A673 (cell line): ENCODE measurements at places on chromosomes 7 and 10.

DNA sequence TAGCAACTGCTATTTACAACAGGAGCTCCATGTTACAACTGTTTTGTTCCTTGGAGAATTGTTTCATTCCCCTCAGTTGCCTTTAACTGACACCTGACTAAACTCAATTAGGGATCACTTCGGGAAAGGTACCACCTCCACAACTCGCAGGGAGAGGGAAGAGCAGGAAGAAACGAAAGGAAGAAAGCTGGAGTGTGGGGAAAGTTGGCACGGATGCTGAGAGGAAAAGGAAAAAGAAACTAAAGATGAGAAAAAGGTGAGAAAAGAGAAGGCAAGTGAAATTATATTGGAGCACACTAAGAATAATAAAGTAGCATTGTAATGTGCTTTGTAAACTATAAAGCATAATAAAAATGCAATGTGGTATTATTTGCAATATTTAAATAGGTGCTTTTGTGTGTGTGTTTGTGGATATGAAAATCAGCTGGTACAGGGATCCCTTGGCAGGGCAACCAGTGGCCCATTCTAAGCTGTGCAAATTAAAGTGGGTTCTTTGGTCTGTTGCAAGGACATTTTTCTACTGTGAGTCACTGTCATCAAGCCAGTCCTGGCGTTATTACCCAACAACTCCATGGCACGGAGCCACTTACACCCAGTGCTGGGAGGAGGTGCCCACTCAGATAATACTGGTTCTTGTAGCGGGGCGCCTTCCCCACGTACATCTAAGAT is 45.9 kb downstream of the HIPK2 start:
- no peak overlapping the region for H3K4me3 ChIP-seq
- no peak overlapping the region for H3K27ac ChIP-seq
- no peaks in the 10 kb centered on the region for H3K27me3 ChIP-seq
- H3K4me1 ChIP-seq = peaks cover 15% of the 10 kb centered on the region
- H3K36me3 ChIP-seq = no peaks in the 10 kb centered on the region

GRCh38 chr7:36155811-36156361 is 2.8 kb downstream of the EEPD1 start:
- no peak for DNase-seq
- H3K27ac ChIP-seq = no peak overlapping the region
- no peak overlapping the region for H3K4me3 ChIP-seq
- H3K36me3 ChIP-seq = no peaks in the 10 kb centered on the region
- no peaks in the 10 kb centered on the region for H3K27me3 ChIP-seq

GRCh38 chr10:102675666-102676533 is 31.6 kb downstream of the TRIM8 start:
- peaks cover 10% of the 10 kb centered on the region for H3K4me1 ChIP-seq
- no peak for DNase-seq
- no peaks in the 10 kb centered on the region for H3K27me3 ChIP-seq
- H3K27ac ChIP-seq = no peak overlapping the region
- no peaks in the 10 kb centered on the region for H3K36me3 ChIP-seq
- H3K4me3 ChIP-seq = no peak overlapping the region

GRCh38 chr7:55134786-55135185 is 116.0 kb downstream of the EGFR start:
- no peak for DNase-seq
- H3K4me3 ChIP-seq = no peak overlapping the region
- peaks cover 6% of the 10 kb centered on the region for H3K4me1 ChIP-seq
- no peaks in the 10 kb centered on the region for H3K36me3 ChIP-seq
- no peak overlapping the region for H3K27ac ChIP-seq

DNA sequence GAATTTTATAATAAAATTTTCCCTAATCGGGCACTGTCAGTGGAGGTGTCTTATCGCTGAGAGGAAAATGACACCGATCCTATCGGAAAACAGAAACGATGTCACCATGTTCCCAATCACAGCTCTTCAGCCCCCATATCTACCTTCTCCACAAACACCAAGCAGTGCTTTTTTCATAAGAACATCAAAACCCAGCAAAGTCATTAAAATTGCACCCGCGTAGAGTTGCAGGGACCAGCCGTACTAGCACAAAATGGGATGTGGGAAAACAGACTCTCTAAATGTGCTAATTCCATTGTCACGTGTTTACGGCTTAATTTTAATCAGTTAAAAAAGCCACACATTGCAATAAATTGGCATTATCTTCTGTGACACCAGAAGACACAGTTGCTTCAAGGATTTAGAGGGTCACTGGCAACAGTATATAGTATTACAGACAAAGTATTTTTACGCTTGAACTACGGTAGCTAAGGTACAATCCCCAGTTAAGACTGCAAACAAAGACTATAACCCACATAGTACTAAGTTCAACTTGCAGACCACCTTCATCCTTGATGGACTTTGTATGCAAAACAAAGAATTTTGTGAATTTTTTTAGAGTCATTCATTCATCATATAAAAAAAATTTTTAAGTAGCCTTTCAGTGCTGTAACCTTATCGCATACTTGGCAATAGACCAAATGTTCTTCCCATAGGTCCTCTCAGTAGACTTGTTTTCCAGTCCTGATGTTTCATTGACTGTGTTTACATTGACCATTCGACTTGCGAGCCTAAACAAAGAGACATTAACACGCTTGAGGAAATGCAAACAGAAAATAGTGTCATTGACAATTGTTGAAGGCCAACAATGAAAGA is 116.0 kb downstream of the VTI1A start:
- no peak overlapping the region for H3K27ac ChIP-seq
- no peaks in the 10 kb centered on the region for H3K36me3 ChIP-seq
- H3K4me1 ChIP-seq = no peaks in the 10 kb centered on the region

DNA sequence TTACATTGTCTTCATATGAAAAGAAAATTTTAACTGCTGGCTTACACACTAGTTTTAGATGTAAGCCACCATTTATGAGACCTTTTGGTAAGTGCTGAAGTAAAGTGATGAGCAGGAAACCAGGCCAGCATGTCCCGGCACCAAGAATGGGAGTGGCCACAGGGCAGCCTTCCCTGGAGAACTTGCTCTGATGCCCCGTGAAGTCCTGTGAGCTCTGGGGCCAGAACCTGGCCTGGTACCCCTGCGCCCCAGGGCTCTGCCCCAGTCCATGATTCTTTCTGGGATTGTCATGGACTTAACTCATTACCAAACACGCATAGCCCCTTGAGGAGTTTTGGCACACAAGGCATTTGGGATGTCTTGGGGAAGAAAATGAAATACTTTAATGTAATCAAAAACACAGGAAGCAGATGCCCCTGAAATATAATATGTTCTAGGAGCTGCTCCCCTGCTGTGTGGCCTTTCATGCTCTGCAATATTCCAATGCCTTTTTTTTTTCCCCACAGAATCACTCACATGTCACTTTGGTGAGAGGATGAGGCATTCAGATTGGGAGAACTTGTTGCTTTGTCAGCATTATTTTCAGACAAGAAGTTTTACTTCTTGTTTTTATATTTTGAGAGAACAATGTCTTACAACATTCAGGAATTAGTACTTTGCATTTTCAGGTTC is 53.1 kb upstream of the CXCL12 start:
- no peaks in the 10 kb centered on the region for H3K27me3 ChIP-seq
- no peaks in the 10 kb centered on the region for H3K36me3 ChIP-seq
- H3K4me1 ChIP-seq = no peaks in the 10 kb centered on the region
- no peak overlapping the region for H3K27ac ChIP-seq

GRCh38 chr10:94014304-94014703 is 20.6 kb downstream of the PLCE1 start:
- no peak overlapping the region for H3K4me3 ChIP-seq
- no peaks in the 10 kb centered on the region for H3K36me3 ChIP-seq
- DNase-seq = no peak
- no peaks in the 10 kb centered on the region for H3K27me3 ChIP-seq

GRCh38 chr10:8034466-8035005 is 20.0 kb upstream of the GATA3 start:
- H3K4me3 ChIP-seq = peak overlapping the region; percentile 24
- H3K36me3 ChIP-seq = no peaks in the 10 kb centered on the region
- H3K27ac ChIP-seq = no peak overlapping the region
- peaks cover 66% of the 10 kb centered on the region for H3K27me3 ChIP-seq
- DNase-seq = no peak

DNA sequence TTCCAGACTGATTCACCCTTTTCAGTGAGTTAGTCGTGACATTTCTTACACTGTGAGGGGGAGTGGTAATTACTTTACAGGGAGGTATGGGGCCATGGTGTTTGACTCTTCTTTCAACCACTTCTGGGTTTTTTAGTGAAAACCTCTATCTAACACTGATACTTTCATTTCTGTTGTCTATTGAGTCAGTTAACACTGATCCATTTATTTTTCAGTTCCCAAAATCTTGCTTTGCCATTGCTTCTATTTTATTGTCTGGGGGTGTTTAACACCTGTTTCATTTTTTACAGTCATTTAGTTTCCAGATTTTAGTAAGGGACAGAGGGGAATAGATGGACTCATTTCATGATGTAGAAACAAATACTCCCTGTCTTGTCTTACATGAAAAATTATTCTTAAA is 61.5 kb downstream of the HELLS start:
- no peak for DNase-seq
- H3K4me1 ChIP-seq = no peaks in the 10 kb centered on the region
- no peak overlapping the region for H3K4me3 ChIP-seq
- peaks cover 54% of the 10 kb centered on the region for H3K36me3 ChIP-seq

- no peaks in the 10 kb centered on the region for H3K36me3 ChIP-seq
- H3K27ac ChIP-seq = no peak overlapping the region
- H3K4me3 ChIP-seq = no peak overlapping the region
- no peaks in the 10 kb centered on the region for H3K4me1 ChIP-seq
- peaks cover 3% of the 10 kb centered on the region for H3K27me3 ChIP-seq
- DNase-seq = no peak
These were observed 229.1 kb upstream of the AKR1E2 start for GRCh38 chr10:4596951-4597350.

- H3K36me3 ChIP-seq = no peaks in the 10 kb centered on the region
- no peak overlapping the region for H3K27ac ChIP-seq
- H3K27me3 ChIP-seq = peaks cover 3% of the 10 kb centered on the region
- no peaks in the 10 kb centered on the region for H3K4me1 ChIP-seq
- no peak for DNase-seq
These were observed 205.8 kb downstream of the FRMD4A start for GRCh38 chr10:14124941-14125340.

DNA sequence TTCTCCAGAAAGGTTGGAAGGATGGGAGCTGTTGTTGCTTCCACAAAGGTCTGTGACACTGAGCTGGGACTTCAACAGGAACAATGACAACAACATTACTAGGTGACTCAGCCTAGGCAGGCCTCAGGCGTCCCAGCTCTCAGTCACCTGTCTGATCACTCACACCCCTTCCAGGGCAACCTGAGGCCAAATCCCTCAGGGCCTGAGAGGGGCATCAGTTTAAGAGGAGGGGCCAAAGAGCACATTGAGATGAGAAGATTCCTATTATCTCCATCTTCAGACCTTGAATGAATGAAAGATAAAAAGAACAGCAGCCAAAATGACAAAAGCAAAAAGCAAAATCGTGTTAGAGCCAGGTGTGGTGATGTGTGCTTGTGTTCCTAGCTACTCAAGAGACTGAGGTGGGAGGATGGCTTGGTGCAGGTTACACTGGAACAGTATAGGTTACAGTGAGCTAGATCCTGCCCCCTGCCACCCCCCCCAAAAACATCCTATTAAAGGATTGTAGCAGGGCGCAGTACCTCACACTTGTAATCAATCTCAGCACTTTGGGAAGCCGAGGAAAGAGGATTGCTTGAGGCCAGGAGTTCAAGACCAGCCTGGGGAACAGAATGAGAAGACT is at the start of gene ATG9B:
Gene ATG9B (minus strand): TSS at position 60 of the 622 bp plus-strand sequence. CDS start 71 bp downstream, outside the sequence.
- H3K27ac ChIP-seq = no peak within 1 kb of the TSS
- no peak within 1 kb of the TSS for H3K4me3 ChIP-seq
- no peaks in the 10 kb centered on the region for H3K4me1 ChIP-seq
- H3K36me3 ChIP-seq = no peaks in the 10 kb centered on the region
- peaks cover 3% of the 10 kb centered on the region for H3K27me3 ChIP-seq

GRCh38 chr10:58180666-58181065 is 87.0 kb downstream of the IPMK start:
- no peak overlapping the region for H3K4me3 ChIP-seq
- H3K27ac ChIP-seq = no peak overlapping the region
- H3K4me1 ChIP-seq = no peaks in the 10 kb centered on the region
- no peaks in the 10 kb centered on the region for H3K27me3 ChIP-seq
- no peaks in the 10 kb centered on the region for H3K36me3 ChIP-seq

DNA sequence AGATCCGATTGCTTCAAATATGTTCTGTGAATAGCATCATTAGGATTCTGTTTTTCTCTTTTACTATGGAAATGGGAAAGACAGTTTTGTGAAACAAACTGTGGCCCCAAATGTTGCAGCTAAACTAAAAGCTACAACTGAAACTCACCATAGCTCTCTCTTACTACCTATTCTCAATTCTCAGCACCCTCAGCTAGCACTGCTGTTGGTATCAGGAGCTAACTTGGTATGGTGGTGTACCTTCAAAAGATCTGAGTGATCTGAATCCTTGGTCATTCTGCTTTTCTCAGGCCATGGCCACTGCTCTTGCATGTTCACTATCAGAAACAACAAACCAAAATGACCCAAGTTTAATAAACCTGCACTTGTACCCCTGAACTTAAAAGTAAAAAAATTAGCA is 1208.0 kb downstream of the SORCS1 start:
- no peak overlapping the region for H3K4me3 ChIP-seq
- H3K27ac ChIP-seq = no peak overlapping the region
- no peaks in the 10 kb centered on the region for H3K36me3 ChIP-seq

GRCh38 chr10:119367841-119368549 is 160.6 kb downstream of the GRK5 start:
- H3K36me3 ChIP-seq = no peaks in the 10 kb centered on the region
- no peak for DNase-seq
- H3K27me3 ChIP-seq = no peaks in the 10 kb centered on the region
- H3K4me1 ChIP-seq = no peaks in the 10 kb centered on the region
- H3K27ac ChIP-seq = no peak overlapping the region

- H3K27me3 ChIP-seq = no peaks in the 10 kb centered on the region
- H3K27ac ChIP-seq = no peak overlapping the region
- no peaks in the 10 kb centered on the region for H3K36me3 ChIP-seq
- no peaks in the 10 kb centered on the region for H3K4me1 ChIP-seq
- H3K4me3 ChIP-seq = no peak overlapping the region
These were observed 19.2 kb downstream of the SLC18A2 start for GRCh38 chr10:117260084-117260483.

DNA sequence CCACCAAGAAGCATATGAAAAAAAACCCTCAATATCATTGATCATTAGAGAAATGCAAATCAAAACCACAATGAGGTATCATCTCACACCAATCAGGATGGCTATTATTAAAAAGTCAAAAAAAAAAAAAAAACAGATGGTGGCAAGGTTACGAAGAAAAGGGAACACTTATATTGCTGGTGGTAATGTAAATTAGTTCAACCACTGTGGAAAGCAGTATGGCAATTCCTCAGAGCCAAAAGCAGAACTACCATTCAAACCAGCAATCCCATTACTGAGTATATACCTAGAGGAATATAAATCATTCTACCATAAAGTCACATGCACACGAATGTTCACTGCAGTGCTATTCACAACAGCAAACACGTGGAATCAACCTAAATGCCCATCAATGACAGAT is 46.0 kb downstream of the CNOT4 start:
- DNase-seq = no peak
- H3K4me3 ChIP-seq = no peak overlapping the region
- no peaks in the 10 kb centered on the region for H3K4me1 ChIP-seq
- H3K27me3 ChIP-seq = no peaks in the 10 kb centered on the region
